ENCODE measurements at places on chromosomes 16 and 17. TPM values are rescaled to one million over a fixed set of nuclear protein-coding genes. Genes with fewer than 3 reads are reported as not detected.

CLEC18A gene
- total RNA-seq = 1.8 TPM

OR1F1 gene
- total RNA-seq = not detected

PRCD gene
- not detected for total RNA-seq

CES1 gene
- not detected for total RNA-seq

ENKD1 gene
- 11.0 TPM for total RNA-seq

DNA sequence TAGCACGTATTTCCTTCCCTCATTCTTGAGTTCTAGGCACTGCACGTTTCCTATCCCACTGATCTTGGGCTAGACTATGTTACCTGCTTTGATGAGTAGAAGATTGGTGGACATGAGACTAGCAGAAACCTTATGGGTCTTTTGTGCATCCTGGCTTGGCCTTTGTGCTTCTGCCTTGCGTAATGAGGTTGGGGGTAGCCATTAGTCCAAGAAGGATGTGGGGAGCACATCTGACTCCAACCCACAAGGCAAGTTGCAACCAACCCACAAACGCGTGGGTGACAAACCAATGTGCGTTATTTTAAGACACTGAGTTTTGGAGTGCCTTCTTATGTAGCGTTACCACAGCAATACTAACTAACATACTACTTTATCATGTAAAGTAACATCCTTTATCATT is 180.4 kb upstream of the IRX5 start:
- no peak for DNase-seq

DNA sequence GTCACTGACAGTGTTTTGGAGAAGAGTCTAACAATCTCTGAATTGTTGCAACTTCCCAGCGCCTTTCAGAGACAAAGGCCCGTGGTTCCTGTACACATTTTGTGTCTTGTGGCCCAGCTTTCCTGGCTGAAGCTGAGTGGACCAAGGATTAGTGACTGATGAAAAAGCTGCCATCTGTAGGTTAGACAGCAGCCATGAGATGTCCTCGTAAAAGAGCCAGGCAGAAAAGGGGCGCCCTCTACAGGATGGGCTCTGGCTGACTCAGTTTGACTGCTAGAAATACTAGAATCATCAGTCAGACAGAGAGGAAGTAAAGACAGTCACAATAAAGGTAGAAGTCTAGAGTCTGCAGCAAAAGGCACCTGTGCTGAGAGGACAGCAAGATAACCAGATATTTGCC is 26.5 kb upstream of the NF1 start:
- DNase-seq = peak; percentile 72

DNA sequence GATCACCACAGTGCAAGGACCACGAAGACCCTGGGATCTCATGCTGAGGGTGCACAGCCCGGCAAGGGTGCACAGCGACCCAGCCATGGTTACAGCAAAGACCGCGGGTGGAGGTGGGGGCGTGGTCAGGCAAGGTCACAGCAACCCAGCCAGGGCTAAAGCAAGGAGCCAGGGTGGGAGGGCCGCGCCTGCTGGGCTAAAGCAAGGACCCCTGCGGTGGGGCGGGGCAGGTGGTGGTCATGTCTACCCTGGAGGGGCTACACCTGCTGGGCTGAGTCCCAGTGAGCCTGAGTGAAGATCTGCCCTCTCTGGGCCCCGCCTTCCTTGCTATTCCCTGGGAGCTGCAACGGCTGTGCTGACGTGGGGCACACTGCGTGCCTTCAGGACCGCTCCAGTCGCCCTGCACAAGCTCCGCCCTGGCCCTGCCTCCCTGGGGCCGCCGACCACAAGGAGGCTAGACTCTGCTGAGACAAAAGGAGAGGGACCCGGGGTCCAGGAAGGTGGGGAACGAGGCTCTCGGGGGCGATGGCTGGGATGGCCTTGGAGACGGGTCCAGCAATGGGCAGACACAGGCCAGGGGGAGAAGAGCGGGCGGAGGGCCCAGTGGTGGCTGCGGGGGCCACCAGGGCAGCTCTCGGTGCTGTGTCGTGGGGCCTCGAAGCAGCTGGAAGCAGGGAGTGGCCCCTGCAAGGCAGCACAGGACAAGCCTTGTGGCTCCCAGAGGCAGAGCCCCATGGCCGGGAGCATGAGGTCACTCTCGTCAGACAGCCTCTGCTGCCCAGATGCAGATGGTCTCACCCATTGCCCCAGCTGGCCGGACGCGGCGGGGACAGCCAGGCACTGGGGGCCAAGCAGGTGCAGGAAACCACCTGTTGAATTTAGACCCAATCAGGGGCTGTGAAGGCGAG is 52.8 kb downstream of the CBFA2T3 start:
- DNase-seq = no peak

DNA sequence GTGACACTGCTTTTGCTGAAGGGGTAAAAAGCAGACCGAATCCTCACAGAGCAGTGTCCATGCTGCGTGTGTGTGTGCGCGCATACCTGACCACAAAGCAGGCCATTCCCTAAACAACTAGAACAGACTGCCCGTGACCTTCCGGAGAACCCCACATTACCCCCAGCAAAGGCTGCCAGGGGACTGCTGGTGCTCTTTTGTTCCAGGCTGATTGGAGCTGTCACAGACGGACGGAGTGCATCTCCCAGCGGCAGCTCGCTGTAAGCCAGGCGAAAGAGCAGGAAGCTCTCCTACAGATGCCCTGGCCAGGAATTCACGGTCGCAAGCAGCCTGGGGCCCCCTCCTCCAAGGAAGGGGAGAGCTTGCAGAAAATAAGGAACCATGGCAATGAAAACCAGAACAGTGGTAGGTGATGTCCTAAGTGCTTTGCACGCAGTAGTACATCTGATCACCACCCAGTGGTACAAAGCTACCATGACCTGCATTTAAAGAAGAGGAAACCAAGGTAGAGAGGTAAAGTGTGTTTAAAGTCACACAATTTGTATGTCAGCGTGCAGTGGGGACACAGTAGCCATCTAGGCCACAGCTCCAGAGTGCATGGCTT is 153.4 kb upstream of the DYNLRB2 start:
- DNase-seq = no peak

GRCh38 chr17:71260366-71260940 is 860.4 kb upstream of the SOX9 start:
- DNase-seq = no peak

DNA sequence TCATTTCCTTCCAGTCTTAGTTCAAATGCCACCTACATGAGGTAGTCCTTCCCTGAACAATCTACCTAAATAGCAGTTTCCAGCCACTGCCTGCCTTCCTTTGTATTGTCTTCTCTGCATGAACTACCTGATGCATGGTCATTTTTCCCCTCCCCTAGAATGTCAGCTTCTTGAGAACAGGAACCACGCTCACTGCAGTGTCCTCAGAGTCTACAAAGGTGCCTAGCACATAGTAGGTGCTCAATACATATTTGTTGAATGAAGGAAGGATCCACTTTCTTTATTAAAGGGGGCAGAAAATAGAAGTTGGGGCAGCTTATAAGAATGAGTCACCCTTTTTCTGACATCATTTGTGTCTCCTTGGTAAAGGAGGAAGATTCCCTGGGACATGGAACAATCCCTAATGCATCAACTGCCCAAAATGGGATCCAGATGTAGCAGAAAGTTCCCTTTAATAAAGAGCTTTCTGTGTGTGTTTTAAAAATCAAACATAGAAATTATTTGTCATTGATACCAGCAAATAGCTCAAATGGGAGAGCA is 4.4 kb upstream of the CYLD start:
- DNase-seq = no peak

DNA sequence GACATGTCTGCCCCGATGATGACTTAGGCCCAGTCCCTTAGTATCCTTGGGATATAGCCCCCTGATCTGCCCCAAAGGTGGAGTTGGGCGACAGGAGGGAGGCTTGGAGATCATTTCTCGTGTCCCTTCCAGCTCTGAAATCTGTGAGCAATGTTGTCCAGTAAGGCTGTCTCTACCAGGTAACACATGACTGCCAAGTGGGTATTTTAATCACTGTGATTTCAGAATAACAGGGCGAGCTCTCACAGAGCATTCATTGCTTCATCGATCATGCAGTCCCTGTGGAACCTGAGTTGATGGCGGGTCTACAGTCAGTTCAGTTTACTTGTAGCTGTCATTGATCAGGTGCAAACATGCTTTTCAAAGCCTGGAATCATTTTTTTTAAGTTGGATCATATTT is 39.2 kb downstream of the KSR1 start:
- DNase-seq = no peak

GRCh38 chr17:77507111-77507885 is 366.5 kb downstream of the SEC14L1 start:
- no peak for DNase-seq

DNA sequence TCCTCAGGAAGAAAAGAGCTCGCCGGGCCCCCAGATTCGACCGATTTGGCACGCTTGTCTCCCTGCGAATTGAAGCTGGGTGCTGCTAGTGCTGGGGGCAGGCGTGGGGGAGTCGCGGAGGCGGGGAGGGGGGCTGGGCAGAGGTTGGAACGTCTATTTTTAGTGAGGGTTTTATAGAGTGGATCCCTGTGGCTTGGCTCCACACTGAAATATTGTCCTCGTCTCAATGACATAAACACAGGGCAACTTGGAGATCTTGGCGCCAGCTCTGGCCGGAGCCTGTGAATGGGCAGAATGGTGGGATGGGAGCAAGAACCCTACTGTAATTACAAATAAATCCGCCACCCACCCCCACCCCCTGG is 15.7 kb upstream of the NOG start:
- DNase-seq = no peak

DNA sequence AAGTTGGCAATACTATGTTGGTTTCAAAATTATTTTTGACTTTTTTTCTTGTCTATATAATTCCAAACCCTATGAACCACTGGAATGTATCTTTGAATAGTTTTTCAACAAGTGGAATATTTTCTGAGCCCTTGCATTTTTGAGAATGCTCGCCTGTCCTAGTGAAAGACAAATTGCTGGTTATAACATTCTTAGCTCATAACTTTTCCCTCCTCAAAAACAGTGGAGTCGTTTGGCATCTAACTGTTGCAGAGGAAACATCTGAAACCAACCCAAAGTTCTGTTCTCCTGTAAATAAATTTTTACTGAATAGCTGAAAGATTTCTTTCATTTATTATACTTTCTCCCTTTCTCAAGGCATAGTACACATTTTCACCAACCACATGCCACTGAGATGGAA is 11.3 kb upstream of the COX10 start:
- DNase-seq = no peak

Measured in activated naive CD4-positive, alpha-beta T cell treated with anti-CD3 and anti-CD28 coated beads, Interleukin-2, amount 50 U/mL, for 72 hours (primary cell).